T-helper 1 cell (primary cell): ENCODE measurements at places on chromosomes 5 and 9.

DNA sequence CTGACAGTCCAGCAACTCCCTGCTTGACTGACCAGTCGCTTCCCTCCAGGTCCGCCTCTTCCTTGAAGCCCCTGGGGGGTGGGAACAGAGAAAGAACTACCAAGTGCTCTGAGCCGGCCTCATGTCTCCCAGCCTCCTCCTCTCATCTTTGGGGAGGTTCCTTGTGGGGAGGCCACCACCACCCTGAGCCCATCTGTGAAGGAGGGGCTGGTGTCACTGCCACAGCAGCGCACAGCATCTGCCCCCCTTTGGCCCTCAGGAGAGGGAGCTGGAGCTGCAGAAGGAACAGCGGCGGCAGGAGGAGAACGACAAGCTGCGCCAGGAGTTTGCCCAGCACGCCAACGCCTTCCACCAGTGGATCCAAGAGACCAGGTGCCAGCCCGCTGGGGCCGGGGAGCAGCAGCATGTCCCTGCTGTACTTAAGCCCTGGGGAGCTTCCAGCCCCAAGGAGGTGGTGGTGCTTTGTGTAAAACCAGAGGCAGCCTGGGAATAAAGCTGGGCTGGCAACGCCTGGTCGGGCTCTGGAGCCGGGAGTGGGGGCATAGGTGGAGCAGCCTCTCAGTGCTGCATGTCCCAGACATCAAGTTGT is 29.4 kb downstream of the DYNC2I2 start:
- DNase-seq: no peak

DNA sequence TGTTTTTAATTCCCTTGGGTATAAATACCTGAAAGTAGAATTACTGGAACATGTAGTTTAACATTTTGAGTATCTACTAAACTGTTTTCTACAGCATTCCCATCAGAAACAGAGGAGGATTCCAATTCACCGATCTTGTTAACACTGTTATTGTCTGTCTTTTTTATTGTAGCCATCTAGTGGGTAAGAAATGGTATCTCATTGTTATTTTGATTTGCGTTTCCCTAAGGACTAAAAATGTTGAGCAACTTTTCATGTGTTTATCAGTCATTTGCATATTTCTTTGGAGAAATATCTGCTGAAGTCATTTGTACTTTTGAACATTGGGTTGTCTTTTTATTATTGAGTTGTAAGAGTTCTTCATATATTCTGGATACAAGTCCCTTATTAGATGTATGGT is 135.2 kb upstream of the NFIL3 start:
- DNase-seq: no peak

GRCh38 chr9:71719562-71719961 is 48.8 kb downstream of the CEMIP2 start:
- no peak for DNase-seq

DNA sequence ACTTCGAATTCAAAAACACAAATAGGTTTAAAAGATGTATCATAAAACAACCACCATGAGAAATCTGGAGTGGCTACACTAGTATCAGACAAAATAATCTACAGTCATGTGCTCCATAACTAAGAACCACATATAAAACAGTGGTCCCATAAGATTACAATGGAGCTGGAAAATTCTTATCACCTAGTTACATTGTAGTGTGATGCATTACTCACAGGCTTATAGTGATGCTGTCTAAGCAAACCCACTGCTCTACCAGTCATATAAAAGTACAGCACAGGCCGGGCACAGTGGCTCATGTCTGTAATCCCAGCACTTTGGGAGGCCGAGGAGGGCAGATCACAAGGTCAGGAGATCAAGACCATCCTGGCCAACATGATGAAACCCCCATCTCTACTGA is 160.1 kb downstream of the ROR2 start:
- no peak for DNase-seq

- DNase-seq: no peak
Measured at GRCh38 chr9:108049026-108049607, 559.5 kb upstream of the KLF4 start.

GRCh38 chr5:153797484-153797883 is 241.2 kb downstream of the FAM114A2 start:
- DNase-seq: no peak

DNA sequence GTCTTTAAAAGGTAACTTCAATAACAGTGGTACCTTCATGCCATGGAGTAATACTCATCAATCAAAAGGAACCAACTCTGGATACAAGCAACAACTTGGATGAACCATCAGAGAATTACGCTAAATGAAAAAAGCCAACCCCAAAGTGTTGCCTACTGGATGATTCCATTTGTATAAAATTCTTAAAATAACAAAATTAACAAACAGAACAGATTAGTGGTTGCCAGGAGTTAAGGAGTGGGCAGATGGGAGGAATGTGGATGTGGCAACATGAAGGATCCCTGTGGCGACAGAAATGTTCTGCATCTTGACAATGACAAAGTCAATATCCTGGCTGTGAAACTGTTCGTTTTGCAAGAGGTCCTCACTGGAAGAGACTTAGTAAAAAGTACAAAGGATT is 50.5 kb downstream of the SPTLC1 start:
- DNase-seq: no peak

DNA sequence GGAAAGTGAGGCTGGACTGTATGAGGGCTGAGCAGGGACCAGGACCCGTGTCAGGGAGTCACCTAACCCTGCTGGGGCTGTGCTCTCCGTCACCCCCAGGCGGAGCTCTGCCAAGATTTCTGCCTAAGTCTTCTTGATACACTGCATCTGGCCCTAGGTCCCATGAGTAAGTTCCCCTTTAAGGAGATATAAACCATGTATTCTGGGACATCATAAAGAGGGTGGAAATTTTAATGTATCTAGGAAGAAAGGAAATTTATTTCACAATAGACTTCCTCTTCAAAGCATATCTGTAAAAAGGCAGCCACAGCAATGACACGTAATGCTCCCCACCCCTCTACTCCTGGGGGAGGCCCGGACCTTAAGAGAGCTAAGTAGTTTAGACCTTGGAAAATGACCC is 183.4 kb downstream of the FBXL7 start:
- no peak for DNase-seq

GRCh38 chr9:35237311-35237710 is 75.5 kb downstream of the UNC13B start:
- DNase-seq: no peak

DNA sequence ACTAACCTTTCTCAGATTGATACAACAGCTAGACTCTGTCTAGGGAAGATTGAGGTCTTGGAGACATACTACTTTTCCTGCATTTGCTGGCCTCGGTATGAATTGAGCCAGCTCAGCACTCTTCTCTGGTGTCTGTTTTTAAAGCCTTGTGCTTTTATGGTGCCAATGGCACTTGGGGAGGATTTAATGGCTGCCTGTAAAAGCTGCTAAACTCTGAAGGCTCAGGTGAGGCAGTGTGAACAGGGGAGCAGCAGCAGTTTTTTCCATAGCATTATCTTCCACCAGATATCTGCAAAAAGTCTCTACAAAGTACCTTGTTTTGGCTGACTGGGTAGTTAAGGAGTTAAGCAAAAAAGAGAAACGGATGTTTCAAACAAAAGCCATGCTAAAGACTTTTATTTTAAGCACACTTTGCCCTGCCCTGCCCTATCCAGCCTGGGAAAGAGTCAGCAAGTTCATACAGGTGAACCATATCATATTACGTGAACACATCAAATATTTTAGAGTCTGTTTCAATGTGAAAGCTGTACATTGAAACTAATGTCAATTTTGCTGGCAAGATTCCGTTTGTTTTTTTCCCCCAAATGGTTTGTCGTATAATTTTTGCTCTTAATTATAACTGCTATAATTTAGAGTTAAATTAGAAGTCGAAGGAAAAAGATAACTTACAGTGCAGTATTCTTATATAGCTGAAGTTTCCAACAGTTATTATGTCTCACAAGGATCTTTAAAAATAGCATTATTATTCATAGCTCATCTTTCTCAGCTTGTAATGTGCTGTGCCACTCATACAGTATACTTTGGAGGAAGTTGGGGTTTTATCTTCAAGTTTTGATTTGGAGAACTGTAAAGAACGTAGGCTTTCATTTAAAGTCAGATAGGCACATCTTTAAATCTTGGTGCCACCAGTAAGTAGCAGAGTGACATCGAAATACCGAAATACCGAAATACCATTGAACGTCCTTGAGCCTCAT is 424.1 kb upstream of the CD180 start:
- DNase-seq: no peak

GRCh38 chr9:115548609-115549260 is 430.8 kb upstream of the TNC start:
- DNase-seq: no peak

DNA sequence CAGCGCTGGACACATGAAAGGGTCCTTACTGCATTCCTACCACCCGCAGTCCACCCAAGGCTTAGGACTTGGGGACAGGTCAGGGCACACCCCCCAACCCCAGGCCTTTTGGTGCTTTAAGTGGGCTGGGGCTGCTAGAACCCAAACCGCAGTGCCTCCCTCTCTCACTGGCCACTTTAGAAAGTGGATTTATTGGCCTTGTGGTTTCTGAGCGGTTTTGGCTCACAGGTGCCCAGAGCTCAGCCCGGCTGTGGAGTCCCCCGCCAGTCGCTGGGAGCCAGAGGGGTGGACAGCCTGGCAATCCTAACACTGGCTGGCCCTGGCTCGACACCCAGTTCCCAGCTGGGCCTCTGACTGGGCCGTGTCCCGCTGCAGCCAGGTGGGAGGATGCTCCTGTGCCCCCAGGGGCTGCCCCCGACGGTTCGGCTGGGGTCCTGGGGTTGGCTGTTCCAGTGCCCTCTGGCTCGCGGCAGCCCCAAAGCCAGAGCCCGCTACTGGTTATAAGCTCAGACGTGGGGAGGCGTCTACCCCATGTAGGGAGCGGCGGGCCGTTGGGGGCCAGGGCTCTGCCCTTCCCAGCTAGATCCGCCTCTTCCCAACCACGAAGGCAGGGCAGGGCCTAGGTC is 65.2 kb upstream of the RNU6ATAC start:
- DNase-seq: no peak

DNA sequence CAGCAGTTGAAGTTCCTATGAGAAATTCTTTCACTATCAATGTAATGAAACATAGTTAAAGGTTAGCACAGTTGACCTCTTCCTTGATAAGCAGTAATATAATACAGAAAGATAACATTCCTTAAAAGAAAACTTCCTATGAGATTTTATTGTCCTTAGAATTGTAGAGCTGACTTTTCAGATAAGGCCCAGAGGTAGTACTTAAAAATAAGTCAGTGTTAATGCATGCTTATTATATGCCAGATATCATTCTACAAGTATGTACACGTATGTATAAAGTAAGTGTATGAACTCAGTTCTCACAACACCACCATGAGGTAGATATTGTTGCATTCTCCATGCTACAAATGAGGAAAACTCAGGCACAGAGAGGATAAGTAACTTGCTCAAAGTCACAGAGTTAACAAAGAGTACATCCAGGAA is 15.3 kb downstream of the AP3S1 start:
- no peak for DNase-seq

- DNase-seq: no peak
Measured at GRCh38 chr5:158974775-158975174, 124.9 kb downstream of the EBF1 start.

DNA sequence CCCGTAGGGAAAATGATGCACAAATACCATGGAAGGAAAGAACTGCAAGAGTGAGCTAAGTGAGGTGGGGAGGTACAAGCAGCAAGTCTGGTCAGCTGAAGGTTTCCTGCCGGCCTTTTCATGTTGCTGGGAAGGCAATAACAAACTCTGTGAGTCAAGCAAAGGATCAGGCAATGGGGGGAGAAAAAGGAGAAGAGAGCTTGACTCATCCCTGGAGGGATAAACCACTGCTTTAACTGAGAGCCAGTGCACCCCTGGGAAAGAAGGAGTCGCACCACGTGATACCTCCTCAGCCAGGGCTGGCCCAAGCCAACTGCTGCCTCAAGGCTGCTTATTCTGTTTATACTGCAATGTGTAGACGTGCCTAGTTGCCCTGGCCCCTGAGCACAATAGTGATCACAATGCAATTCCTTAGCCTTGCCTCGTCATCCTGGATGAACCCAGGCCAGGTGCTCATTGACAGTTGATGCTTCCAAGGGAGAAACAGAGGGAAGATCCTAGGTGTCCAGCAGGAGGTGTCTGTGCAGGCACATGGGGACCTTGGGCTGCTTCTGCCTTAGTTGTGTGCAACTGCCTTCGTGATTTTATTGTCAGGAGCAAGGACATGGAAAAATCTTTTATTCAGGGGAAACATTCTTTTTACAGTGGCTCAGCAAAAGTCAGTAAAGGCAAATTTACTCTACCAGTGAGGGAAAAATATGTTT is 203.0 kb upstream of the TUT7 start:
- DNase-seq: no peak

DNA sequence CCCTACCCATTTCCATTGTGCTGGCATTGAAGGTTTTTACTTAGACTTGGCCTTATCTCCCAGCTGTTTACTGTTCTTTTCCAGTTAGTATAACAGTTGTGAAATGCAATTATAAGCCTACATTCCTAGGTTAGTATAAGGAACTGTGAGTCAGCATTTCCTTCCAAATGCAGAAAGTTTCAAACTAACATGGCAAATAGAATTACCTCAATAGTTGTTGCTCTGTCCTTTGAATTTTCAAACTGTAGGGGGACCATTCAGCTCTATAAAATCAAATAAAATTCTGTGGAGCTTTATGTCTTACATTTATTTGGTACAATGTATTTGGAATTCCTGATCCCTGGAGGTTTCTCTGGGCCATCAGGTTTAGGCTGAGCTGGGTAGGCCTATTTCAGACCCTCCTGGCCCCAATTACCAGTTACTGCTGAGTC is 47.2 kb downstream of the ARHGEF28 start:
- no peak for DNase-seq

- DNase-seq: no peak
Measured at GRCh38 chr5:88450239-88450638, 181.6 kb upstream of the TMEM161B start.
